ENCODE measurements at places on chromosomes 6 and 20.

GRCh38 chr6:44626616-44627015 lies 239.1 kb downstream of the CDC5L start:
- DNase-seq, result no peak

GRCh38 chr6:85496009-85496579 lies 46.2 kb downstream of the NT5E start:
- no peak for DNase-seq

DNA sequence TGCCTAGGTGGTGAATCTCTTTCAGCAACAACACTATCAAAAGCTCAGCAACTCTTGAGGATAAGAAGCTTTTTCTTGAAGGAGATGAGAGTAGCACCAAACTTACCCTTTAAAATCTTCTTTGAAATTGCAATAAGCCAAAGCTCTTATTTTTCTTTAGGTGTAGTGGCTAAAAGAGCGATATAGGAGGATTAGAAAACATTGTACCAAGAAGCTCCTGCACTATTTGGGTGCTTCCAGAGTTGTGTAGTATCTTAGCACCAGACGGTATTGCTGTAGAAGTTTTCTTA lies 1.2 kb downstream of the FUT9 start:
- DNase-seq, result no peak

- DNase-seq, result no peak
Measured at GRCh38 chr6:87702589-87702945, 534 bp upstream of the AKIRIN2 start.

DNA sequence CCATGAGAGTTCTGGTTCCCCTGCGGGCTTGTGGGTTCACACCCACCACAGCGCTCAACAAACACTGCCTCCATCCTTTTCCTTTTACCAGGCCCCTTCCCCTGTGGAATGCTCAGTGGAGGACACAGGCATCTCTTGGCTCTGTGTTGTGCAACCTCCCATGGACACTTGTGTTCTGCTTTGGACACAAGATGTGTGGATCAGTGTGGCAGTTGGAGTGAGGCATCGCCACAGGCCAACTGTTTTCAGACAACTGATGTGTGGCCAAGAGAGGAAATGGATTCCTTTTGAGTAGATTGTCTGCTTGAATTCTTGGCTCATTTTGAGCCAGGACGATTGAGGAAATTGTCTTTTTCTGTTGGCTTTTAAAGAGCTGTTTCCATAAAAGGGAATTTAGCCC lies 26.8 kb downstream of the CST8 start:
- no peak for DNase-seq

- DNase-seq, result no peak
Measured at GRCh38 chr6:80991316-80991715, 761.2 kb downstream of the TENT5A start.

GRCh38 chr20:6504179-6504578 lies 263.3 kb upstream of the BMP2 start:
- no peak for DNase-seq

GRCh38 chr6:164276211-164276610 lies 861.7 kb downstream of the QKI start:
- DNase-seq, result no peak

- DNase-seq, result no peak
Measured at GRCh38 chr6:118745156-118745555, 93.8 kb upstream of the CEP85L start.

DNA sequence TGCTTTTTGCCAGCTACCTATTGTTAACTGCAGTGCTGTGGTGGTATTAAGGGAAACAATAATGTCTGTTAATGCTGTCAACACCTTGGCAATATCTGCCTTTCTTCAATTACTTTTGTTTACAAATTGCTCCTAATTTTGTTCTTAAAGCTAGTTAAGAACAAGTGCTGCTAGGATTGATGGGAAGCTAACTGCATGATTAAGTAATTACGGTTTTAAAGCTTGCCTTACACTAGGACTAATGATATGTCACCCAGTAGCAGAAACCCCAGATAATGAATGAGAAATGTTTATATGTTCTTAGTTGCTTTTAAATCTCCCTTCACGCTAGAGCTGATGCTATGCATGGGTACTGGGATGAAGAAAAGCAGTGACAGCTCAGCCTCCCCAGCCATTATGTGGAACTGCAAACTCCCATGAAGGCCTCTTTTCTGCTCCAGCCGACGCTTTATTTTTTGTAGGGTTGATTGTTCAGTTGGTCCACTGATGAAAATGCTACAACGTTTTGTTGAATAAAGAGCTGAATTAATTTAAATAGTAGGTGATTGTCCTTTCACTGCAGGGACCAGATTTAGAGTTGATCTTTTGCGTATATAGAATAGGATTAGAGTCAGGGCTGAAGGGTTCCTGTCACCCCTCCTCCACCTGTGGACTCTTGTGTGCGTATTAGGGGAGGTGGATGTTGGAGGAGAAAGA lies 610.5 kb downstream of the TFAP2B start:
- DNase-seq, result no peak

DNA sequence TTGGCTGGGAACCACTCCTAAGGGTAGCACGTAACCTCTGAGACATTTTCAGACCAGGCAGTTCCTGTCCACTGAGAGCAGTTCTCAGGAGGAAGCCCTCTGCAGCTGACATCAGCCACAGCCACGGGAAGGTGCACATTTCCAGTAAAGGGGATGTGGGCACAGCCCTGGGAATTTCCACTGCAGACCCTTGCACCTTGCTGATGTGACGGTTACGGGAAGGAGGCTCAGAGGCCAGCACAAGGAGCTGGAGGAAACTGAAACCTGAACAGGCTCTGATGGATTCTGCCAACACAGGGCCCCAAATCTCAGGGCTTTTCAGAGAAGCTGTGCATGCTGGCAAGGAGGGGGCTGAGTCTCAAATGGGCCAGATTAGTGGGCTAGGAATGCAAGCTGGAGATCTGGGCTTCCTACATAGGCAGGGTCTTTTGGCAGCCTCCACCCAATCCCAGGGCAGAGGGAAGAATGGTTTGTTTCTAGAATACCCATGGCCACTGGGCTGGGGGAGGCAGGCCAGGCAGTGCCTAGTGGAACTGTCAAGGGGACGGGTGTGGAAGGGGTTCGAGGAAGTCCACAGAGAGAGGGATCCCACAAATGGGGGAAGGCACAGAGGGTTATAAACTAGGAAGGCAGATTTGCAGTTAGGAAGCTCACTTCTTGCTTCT lies 14.2 kb downstream of the EBF4 start:
- no peak for DNase-seq

DNA sequence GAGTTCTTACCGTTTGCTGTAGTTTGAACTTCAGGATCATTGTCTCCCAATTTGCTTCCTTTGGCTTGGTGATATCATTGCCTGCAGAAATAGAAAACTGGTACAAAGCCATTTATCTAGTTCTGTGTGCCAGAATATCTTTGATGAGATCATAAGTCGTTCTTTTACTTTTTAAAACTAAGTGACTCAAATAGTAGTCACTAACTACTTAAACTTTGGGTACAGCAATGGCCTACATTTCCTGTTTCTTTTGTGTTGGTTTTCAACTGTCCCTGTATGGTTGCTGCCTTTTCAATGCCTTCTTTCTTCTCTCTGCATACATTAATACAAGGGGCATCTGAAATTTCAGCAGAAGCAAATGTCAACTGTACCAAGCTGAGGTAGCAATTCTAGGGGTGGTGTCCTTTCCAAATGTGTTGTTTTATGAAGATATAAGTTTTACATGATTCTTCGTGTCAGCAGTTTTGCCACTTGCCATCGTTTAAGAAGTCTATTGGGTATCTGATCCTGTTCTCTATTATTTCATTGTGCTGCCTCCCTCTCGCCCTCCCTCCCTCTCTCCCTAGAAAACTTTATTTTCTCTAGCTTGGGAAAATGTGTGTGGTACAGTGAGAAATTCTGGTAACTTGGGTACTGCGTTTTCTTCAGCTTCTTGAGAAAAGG lies 238.5 kb downstream of the FARS2 start:
- DNase-seq, result no peak

DNA sequence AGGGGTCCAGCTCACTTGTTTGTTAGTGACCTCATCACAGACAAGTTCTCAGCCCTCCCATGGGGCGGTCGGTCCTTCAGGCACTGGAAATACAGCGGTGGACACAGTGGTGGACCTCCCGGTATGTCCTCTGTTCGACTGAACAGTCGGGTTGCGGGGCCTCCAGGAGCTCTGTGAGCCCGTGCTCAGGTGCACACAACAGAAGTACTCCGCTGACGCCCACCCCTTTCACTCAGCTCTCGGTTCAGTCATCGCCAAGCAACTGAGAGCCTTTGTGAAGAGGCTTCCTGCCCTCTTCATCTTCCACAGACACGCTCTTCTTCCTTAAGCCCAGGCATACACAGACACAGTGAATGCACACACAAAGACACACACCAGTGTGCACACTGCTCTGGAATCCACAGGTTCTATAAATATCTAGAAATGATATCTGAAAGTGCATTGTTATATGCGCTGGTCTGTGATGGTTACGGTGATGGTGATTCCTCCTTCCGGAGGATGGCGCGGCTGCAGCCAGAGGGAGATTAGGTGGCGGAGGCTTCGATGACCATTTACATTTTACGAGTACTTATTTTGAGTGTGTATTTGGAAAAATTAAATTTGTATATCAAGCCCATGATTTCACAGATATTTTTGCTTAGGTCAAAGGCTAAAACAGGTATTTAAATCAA lies 46.8 kb upstream of the BHLHE23 start:
- no peak for DNase-seq

GRCh38 chr20:56626367-56627121 lies 2.6 kb upstream of the TFAP2C start:
- no peak for DNase-seq
